ENCODE measurements at places on chromosomes 11 and 22.

DNA sequence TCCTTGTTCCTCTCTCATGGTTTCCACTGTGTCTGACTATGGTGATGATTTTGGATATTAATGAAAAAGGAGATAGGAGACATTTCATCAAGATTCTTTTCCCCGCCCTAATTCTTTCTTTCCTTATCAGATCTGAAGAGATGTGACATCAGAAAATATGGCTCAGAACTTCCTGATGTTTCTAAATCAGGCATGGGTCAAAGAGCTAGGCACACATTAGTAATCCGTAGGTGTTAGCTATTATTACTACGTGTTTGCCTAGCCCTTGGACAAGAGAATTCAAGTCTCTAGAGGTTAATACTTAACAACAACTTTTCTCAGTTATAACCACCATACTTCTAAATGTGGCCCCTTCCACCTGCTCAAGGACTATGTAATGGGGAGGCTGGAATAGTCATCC is 5.8 kb downstream of the JOSD1 start:
- no peak for DNase-seq

GRCh38 chr22:45996241-45997076 is 19.5 kb upstream of the WNT7B start:
- DNase-seq: no peak

- DNase-seq: no peak
Measured at GRCh38 chr11:636511-637332, at the start of gene DRD4. DRD4 (plus strand) TSS chr11:637269; CDS start chr11:637305, 36 bp downstream.

GRCh38 chr22:36761553-36762240 is 14.2 kb downstream of the IFT27 start:
- no peak for DNase-seq

DNA sequence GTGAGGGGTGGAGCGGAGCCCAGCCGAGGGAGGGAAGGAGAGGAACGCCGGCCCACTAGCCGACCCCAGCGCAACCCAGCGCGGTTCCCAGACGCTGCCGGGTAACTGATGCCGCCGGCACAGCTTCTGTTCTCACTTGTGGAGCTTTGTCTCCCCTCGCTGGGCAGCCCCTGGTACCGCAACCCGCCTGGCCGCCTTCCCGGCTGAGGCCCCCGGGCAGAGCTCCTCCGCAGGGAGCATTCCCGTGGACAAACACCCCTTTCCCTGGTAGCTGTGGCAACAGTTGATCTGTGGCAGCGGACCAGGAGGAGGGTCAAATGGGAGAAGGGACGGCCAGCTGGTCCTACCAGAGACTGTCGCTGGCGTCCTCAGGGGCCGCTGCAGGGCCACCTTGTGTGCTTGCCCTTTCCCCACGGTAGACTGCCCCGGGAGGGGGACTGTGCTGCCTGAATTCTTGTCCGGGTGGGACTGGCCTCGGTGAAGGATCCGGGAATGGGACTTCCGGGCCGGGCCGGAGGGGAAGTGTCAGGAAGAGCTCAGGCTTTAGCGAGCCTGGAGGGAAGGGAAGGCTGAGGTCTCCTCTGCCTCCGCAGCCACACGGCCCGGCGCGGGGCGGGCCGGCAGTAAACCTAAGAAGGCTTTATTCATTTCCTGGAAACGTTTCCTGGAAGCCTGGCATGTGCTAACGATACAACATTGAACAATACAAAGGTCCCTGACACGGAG is 468.0 kb downstream of the OPCML start:
- DNase-seq: no peak

DNA sequence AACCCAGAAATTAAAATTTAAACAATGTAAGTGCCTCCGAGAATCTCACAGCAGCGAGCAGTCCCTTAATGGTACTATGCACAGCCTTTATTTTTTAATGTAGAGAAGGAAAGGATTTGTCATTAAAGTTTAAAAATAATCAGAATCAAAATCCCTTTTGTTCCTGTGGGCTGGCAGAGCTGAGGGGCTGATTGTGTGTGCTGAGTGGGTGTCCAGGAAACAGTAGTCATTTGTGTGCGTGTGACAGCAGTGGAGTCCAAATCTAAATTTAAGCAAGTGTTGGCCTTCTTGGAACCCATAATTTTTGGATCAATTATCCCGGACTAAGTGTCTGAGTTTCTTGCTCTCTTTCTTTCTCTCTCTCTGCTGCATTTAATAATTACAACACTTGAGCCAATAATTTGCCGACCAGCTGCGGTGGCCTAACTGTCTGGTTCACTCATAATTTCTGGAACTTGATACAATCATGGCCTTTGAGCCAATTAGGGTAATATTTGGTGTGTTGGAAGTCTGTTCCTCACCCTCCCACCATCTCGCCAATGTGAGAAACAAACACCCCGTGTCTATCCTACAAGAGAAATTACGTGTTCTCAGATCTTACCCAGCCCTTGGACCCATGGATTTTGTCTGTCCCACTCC is 528.0 kb downstream of the SOX6 start:
- DNase-seq: no peak

DNA sequence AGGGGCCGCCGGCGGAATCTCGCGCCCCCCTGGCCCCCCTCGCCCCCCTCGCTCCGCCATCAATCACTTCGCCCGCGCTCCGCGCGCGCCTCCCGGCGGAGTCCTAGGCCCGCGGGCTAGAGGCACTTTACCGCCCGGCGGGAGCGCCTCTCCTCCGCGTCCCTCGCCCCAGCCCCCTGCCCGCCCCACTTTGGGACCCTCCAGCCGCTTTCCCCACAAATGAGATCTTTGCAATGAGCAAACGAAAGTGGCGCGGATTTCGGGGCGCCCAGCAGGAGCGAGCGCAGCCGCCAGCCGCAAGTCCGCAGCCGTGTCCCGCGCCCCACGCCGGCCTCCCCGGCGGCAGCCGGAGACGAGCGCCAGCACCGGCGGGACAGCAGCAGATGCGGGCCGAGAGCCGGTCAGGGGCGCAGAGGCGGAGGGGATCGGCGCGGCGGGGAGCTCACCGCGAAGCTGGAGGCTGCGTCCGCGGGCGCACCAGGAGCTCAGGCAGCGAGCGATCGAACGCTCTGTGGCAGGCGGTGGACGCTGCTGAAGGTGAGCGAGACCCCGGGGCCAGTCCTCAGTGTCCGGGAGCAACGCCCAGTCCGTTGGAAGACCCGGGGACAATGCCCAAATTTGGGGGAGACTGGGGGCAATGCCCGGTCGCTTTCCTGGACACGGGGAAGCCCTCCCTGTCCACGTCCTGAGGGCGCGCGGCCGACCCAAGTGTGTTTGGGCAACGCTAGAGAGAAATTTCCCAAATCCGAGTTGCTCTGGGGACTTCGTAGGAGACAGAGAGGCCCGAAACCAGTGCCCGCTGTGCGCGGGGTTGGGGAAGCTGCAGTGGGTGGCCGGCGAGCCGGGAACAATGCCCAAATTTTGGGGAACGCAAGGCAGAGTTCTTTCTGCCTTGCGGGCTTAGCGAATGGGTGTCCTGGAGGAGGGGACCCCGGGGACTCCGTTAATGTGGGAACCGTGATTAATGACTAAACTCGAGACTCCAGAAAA is 1.5 kb upstream of the IGF2 start:
- DNase-seq: no peak

DNA sequence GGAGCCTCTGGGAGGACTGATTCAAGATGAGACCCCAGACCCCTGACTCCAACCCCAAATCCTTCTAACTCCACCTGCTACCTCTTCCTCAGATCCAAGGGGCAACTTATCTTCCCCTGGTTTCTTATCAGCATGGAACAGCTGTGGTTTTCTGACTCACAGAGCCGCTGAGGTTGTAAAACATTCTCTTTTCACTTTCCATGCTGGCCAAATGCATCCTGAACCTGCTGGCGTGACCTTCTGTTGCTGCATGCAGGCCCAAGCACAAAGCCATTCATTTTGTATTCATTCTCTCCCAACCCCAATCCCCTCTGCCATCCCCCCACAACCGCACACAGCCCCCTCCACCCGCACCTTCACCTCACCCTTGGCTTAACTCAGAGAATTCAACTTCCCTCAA is 70.3 kb downstream of the SEZ6L start:
- no peak for DNase-seq

GRCh38 chr22:35782504-35782903 is 64.8 kb downstream of the APOL5 start:
- no peak for DNase-seq

- DNase-seq: no peak
Measured at GRCh38 chr11:87397011-87397865, 359.5 kb downstream of the TMEM135 start.

DNA sequence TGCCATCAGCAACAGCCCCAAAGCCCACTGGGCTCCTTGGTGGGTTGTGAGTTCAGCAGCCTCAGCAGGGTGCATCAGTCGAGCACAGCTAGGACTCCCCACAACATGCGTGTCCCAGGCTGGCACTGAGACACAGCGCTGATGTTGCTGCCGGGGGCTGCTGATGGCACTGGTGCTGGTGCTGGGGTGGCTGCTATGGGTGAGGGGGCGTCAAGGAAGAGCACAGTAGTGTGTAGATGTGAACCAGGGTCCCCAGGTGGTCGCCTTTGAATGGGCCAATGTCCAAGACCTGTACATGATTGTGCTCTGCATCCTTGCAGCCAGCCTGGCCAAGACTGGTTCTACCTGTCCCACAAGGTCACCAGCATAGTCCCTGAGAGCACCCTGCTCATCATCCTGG is 121.3 kb upstream of the SERPIND1 start:
- no peak for DNase-seq

- DNase-seq: no peak
Measured at GRCh38 chr22:22812031-22812905, 75.3 kb upstream of the IGLL5 start.

GRCh38 chr11:64156235-64157011 is 9.5 kb downstream of the MACROD1 start:
- DNase-seq: no peak

GRCh38 chr11:81071606-81072005 is 1630.8 kb upstream of the TENM4 start:
- no peak for DNase-seq

- DNase-seq: no peak
Measured at GRCh38 chr11:60840470-60841430, 1.2 kb upstream of the CCDC86 start.

- DNase-seq: no peak
Measured at GRCh38 chr22:45615364-45615763, 56.3 kb upstream of the ATXN10 start.

DNA sequence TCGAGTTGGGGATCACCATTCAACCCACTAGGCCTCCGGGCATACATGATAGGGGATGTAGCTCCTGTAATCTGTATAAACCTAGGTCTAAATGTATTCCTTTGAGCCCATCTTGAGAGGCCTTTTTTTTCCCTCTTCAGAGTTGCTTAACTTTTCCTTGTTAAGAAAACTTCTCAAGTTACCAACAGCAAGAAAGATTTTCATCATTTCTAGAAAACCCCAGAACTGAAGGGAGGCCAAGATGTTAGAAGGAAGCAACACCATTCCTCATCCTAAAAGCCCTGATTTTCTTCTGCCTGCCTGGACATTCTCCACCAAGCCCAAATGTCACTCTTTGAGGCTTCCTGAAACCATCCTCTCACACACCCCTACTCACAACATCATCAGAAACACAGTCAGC is 79.4 kb downstream of the TMPRSS5 start:
- DNase-seq: no peak
